Epithelial cell of alveolus of lung (primary cell): ENCODE measurements at places on chromosomes 5 and 9. TPM values are rescaled to one million over a fixed set of nuclear protein-coding genes. Genes with fewer than 3 reads are reported as not detected.

ZBTB6 gene
- total RNA-seq, result 7.2 and 10.2 TPM in 2 replicates

PCDHB1 gene
- total RNA-seq, result not detected in 2 replicates

SPINK1 gene
- total RNA-seq, result 0.26 TPM in 1 of 2 replicates, not detected in the other

ZNG1E gene
- total RNA-seq, result 12.8 and 18.7 TPM in 2 replicates

CMBL gene
- 6.9 and 19.3 TPM in 2 replicates for total RNA-seq

NFIB gene
- total RNA-seq, result 20.4 and 25.9 TPM in 2 replicates

SPATA31A3 gene
- not detected in 2 replicates for total RNA-seq

OLFM1 gene
- total RNA-seq, result 0.16 and 1.2 TPM in 2 replicates

CNOT6 gene
- total RNA-seq, result 11.1 and 20.8 TPM in 2 replicates

SH2D3C gene
- total RNA-seq, result 0.08 and 0.52 TPM in 2 replicates

F2R gene
- total RNA-seq, result 111 and 137 TPM in 2 replicates

SELENOP gene
- total RNA-seq, result 11.5 and 335 TPM in 2 replicates

AKNA gene
- total RNA-seq, result 11.1 and 12.6 TPM in 2 replicates

ADAMTS13 gene
- 0.39 and 4.0 TPM in 2 replicates for total RNA-seq

CCNI2 gene
- under 0.01 TPM in 1 of 2 replicates, not detected in the other for total RNA-seq

ADAMTS19 gene
- 0.39 TPM in 1 of 2 replicates, not detected in the other for total RNA-seq

ENTREP1 gene
- not detected in 2 replicates for total RNA-seq

FBXL17 gene
- 8.7 and 13.3 TPM in 2 replicates for total RNA-seq

PKD2L2 gene
- total RNA-seq, result not detected in 2 replicates

CA9 gene
- 6.7 and 52.0 TPM in 2 replicates for total RNA-seq

CAMK4 gene
- 3.9 and 7.3 TPM in 2 replicates for total RNA-seq

MEIKIN gene
- not detected in 2 replicates for total RNA-seq

MAP1B gene
- total RNA-seq, result 58.9 and 234 TPM in 2 replicates

MSMP gene
- not detected in 2 replicates for total RNA-seq

CRB2 gene
- total RNA-seq, result not detected in 2 replicates
